C1 segment of cervical spinal cord (tissue), 14 donors: ENCODE measurements at places on chromosomes 3 and 15.

- DNase-seq = no peak
Observed at GRCh38 chr3:115855911-115856310, 232.6 kb downstream of the GAP43 start.

DNA sequence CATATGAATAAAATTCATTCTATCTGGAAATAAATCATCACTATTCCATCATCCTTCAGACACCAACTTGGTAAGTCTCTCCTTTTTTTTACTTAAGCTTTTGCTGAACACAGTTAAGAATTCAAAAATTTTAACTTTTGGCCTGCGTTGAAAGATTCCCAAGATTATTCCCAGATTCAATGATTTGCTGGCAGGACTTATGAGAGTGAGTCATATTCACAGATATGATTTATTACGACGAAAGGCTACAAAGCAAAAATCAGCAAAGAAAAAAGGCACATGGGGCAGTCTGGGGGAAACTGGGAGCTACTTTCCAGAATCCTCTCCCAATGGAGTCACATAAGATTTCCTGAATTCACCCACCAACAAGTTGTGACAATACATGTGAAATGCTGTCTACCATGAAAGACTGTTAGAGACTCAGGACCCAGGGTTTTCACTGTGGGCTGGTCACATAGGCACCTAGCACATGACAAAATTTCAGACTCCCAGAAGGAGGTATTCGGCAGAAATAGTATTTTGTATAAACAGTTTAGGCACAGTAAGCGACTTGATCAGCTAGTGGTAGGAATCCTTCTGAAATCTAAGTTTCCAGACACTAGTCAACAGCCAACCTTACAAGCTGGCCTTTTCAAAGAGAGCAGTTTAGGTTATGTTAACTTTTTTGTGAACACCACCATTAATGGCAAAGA, 82.1 kb downstream of the DLG1 start:
- DNase-seq = no peak

- no peak for DNase-seq
Observed at GRCh38 chr3:12287727-12288181, 1.1 kb upstream of the PPARG start.

DNA sequence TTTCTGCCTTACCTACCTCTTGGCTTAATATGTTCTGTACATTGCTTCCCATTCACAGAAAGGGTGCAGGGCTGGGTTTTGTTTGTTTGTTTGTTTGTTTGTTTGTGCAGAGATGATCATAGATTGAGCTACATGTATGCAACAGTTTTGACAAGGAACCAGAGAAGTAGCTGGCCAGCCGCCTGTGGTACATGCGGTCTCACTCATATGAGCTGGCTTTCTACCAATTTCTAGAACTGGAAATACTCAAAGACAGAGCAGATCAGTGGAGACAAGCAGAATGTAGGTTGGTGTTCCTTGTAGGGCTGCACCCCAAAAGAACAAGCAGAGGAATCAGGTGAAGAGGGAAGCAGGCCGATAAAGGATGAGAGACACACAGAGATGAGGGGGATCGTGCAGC, 502.7 kb downstream of the SOX2 start:
- DNase-seq = no peak

GRCh38 chr3:194688946-194689345, 3.3 kb downstream of the FAM43A start:
- no peak for DNase-seq
